ENCODE measurements at places on chromosomes 7 and 10. TPM values are rescaled to one million over a fixed set of nuclear protein-coding genes. Genes with fewer than 3 reads are reported as not detected.

DNA sequence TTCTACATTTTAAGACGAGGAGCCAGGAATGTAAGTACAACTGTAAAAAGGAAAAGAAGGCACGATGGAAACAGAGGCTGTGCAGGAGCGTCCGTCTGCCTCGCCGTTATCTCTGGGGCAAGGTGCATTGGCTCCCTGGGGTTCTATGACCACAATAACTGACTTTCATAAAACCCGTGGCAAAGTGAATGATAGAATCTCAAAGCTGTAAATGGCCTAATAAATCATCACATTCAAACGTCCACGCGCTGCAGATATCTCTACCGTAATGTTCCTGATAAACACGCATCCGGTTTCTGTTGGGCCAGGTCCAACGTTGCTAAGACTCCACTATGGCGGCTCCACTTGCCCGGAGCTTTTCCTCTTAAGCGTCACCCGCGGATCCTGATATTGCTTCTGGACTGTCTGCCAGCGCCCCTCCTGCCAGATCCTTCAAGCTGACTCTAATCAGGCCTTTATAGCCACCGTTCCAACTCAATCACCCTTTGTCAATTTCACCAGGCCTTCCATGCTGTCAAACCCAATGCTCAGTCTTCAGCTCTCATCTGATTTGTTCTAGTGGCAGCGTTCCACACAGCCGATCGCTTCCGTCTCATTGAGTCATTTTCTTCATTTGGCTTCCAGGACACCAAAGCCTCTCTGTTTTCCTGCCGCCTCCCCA is 265.6 kb upstream of the FOXK1 start:
- no peak overlapping the region for H3K27ac ChIP-seq
- H3K4me1 ChIP-seq = no peaks in the 10 kb centered on the region
- no peak for DNase-seq
- H3K27me3 ChIP-seq = no peaks in the 10 kb centered on the region
- no peak overlapping the region for H3K4me3 ChIP-seq
- no peaks in the 10 kb centered on the region for H3K36me3 ChIP-seq

- H3K4me1 ChIP-seq = no peaks in the 10 kb centered on the region
- H3K27me3 ChIP-seq = no peaks in the 10 kb centered on the region
- no peak for DNase-seq
These were observed 161.5 kb upstream of the ZNF804B start for GRCh38 chr7:88597941-88598425.

DNA sequence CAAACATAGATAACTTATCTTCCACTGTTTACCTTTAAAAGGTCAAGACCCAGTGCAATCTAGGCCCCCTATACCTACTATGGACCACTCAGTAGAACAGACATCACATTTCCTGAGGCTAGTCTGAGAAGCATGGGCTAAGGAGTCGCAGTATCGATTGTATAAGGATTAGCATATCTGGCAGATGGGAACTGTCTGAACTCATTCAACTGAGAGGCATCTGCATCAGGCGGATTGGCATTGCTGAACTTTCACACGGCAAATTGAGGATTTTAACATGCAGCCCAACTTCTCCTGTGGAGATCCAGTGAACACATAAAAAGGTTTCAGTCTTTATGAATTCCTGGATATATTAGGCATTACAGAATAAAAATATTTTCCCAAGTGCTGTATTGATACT is 89.1 kb upstream of the LRGUK start:
- no peak overlapping the region for H3K4me3 ChIP-seq
- no peaks in the 10 kb centered on the region for H3K36me3 ChIP-seq
- peaks cover 17% of the 10 kb centered on the region for H3K4me1 ChIP-seq

DNA sequence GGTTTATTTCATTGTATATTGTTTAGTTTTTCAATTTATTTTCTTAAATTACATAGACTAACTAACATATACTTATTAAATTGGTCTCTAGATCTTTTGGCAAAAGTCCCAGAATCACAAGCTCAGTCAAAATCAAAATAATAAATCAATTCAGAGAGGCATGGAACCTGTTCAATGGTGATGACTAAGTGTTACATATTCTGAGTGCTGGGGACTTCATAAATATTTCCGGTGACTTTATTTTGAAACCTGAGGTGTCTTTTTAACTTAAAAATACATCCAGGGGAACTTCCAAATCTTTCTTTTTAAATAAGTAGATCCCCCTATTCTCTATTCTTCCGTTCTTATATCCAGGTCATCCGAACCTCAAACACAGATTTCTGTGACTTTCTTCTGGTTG is 89.6 kb upstream of the ZNF804B start:
- no peak for DNase-seq
- no peak overlapping the region for H3K4me3 ChIP-seq
- H3K36me3 ChIP-seq = no peaks in the 10 kb centered on the region
- peaks cover 26% of the 10 kb centered on the region for H3K4me1 ChIP-seq
- H3K27me3 ChIP-seq = no peaks in the 10 kb centered on the region

DNA sequence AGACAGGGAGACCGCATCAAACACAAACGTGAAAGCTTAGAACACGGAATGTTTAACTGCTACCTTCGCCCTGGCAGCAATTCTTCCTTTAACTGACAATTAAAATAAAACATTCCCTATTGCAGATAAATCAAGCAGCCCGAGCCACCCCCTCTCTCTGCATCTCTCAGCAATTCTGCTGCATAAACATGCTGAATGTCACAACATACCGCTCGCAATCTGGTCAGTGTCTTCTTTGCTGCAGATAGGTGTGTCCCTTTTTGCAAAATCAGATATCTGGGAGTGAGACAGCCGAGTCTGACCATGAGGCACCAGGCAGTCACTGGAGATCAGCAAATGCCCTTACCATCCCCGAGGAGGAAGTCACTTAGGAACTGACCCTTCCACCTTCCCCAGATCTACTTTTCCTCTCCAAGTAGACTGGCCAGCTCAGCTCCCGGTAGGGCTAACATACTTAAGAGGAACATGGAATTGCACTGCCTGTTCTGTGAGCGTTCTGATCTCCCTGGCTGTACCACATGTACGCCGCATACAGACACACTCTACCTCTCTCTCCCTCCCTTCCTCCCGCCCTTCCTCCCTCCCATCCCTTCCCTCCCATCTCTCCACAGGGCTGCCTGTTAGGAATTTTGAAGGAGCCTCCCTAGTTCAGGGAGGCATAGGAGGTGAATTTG is at the start of gene FRMD4A:
TSS of gene FRMD4A (minus strand) at position 537 of the 674 bp plus-strand sequence.
- H3K4me3 ChIP-seq = 0 out of 2 replicates have a peak within 1 kb of the TSS, but pooled peaks have one; percentile 13
- H3K27me3 ChIP-seq = no peaks in the 10 kb centered on the region
- no peaks in the 10 kb centered on the region for H3K36me3 ChIP-seq

PSPH gene
- 149 TPM for total RNA-seq

DNA sequence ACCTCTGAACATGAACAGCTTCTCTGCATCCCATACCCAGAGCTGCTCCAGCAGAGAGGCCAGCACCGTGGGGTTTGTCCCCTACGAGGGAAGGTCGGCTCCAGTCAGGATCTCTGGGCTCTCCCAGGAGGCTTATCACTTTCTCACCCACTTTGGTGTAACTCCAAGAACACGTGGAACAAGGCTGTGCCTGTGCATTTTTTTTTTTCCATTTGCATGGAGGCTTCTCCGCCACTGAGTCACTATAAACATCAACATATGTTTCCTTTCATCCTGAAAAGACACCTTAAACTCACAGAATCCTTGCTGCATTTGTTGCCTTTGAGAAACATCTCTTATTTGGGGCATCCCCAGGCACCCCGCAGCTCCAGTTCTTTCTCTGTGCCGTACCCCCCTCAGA is 29.4 kb upstream of the ECHDC3 start:
- no peaks in the 10 kb centered on the region for H3K36me3 ChIP-seq
- no peak overlapping the region for H3K27ac ChIP-seq
- no peak for DNase-seq
- H3K27me3 ChIP-seq = no peaks in the 10 kb centered on the region
- no peaks in the 10 kb centered on the region for H3K4me1 ChIP-seq
- H3K4me3 ChIP-seq = no peak overlapping the region
